Renal cortical epithelial cell (primary cell): ENCODE measurements at places on chromosomes 5 and 9.

DNA sequence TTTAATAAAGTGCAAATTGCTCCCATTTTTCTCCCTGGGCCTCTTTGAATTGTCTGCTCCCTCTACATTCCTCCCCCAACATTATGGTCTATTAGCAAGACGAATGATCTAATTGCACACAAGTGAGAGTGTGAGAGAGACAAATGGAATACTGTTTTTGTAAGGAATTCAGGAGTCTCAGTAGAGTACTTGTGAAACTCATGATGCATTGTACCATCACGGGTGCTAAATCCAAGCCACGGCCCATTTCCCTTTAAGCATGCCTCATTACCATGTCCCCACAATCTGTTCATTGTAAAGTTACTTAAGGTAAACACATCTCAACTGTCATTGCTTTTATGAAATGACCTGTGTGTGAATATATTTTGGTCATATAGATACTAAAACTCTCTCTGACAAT, 62.8 kb downstream of the CD180 start:
- peak; percentile 13 for DNase-seq

DNA sequence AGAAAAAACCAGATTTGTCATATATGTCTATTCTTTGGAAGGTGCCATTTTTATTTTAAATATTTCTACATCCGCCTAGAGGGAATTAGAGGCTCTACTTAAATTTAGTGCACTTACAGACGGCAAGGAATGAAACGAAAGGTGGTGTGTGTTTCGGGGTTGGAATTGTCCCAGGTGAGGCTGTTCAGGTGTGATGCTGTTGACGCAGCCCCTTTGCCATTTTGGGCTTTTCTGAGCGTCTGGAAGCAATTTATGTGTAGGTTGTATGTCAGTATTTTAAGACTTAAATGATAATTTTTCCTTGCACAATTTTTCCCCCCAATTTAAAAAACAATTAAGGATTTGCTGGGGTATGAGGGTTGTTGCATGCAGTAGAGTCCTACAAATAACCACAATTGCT, 2.0 kb downstream of the TENT4A start:
- no peak for DNase-seq

- no peak for DNase-seq
Observed at GRCh38 chr5:142619815-142620214, 66.1 kb downstream of the FGF1 start.

DNA sequence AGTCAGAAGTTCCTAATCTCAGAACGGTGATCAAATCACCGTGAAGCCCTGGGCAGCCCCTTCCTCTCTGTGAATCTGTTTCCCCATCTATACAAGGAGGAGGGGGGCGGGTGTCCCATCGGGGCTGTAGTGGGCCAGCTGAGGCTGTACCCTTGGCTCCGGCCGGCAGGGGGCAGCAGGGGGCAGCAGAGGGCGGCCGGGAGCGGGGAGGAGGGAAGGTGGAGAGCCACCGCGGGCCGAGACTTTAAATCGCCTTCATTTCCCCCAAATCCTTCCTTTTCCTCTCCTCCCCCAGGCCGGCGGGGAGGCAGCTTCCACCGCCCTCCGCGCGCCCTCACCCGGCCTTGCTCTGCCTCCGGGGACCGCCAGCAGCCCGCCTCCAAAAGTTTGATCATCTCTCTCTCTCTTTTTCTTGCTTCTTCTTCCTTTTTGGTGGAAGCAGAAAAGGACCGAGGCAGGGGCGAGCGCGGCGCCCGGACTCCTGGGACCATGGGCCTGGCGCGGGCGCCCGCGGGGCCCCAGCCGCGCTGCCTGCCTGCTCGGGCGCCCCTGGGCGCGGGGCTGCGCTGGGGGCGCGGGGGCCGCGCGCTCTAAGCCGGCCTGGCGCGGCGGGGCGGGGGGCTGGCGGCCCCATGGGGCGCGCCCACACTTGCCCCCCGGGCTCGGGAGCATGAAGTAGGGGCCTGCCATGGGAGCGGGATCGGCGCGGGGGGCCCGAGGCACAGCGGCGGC, at the start of gene COL27A1:
COL27A1 (plus strand) TSS at position 275 of the 732 bp plus-strand sequence; CDS start at position 689, 414 bp downstream.
- no peak for DNase-seq

GRCh38 chr9:34892886-34893285, 65.2 kb upstream of the PHF24 start:
- DNase-seq: no peak

- DNase-seq: no peak
Observed at GRCh38 chr5:65105301-65105700, 336.6 kb downstream of the CWC27 start.

- DNase-seq: peak; percentile 34
Observed at GRCh38 chr5:138506370-138507306, 36.4 kb downstream of the ETF1 start.
